ENCODE measurements at places on chromosomes 2 and 18.

DNA sequence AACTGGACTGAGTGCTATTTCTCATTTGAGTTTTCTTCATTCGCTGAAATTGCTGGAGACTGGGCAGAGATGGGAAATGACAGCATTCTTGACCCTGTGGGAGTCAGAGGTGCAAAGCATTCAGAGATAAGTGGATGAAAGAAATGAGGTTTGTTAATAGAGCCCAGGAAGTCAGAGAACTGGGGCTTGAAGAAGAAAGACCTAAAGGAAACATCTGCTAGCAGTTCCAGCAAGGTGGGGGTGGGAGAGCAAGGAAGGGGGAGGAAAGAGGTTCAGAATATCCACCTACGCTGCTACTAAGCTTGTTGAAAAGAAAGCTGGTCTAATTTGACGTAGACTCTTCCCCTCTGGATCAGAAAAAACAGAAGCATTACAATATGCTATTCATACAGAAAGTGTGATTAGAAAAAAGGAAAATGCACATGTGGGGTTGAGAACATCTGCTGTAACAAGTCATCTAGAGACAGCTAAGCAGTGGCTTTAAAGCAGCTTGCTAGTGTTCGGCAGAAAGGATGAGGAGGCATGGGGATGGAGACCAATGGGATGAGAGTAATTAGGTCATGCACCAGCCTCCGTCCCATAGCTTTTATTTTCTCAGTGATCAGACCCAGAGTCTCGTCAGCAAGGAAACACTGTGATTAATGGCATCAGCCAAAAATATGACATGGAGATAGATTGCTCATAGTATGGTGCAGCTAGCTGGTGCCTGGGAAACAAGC, 29.7 kb downstream of the NAB1 start:
- DNase-seq: no peak

DNA sequence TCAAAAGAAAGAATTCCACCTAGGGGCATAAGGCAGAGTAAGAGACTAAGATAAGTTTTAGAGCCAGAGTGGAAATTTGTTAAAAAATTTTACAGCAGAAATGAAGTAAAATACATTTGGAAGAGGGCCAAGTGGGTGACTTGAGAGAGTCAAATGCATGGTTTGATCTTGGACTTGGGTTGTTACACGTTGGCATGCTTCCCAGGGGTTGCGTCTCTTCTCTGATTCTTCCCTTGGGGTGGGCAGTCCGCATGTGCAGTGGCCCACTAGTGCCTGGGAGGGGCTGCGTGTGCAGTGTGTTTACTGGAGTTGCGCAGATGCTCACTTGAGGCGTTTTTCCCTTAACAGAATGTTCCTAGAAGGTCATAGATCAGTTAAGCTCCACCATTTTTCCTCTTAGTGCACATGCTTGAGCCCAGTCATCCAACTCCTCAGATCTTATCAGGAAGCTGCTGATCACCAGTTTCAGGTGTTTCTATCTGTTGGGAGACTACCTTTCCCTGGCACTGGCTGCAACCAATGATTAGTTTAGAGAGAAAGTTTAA, 13.1 kb downstream of the SEH1L start:
- no peak for DNase-seq

GRCh38 chr18:22827216-22827615, 105.9 kb upstream of the RBBP8 start:
- no peak for DNase-seq

- DNase-seq: peak; percentile 67
Observed at GRCh38 chr18:23662309-23663263, at the start of gene ANKRD29. Gene ANKRD29 (minus strand): TSS chr18:23662911. CDS start chr18:23662730, 181 bp downstream.

DNA sequence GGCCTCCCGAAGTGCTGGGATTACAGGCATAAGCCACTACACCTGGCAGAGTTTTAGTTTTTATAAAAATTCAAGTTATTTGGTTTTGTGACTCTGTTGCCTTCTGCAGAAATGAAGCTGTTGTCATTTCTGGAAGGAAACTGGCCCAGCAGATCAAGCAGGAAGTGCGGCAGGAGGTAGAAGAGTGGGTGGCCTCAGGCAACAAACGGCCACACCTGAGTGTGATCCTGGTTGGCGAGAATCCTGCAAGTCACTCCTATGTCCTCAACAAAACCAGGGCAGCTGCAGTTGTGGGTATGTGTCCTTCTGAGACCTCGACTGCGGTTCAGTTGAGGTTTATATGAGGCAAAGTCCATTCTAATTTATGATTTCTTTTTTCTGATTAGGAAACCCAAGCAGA, 7.2 kb downstream of the MTHFD2 start:
- DNase-seq: peak; percentile 80

GRCh38 chr2:195596840-195597239, 60.2 kb upstream of the SLC39A10 start:
- no peak for DNase-seq

DNA sequence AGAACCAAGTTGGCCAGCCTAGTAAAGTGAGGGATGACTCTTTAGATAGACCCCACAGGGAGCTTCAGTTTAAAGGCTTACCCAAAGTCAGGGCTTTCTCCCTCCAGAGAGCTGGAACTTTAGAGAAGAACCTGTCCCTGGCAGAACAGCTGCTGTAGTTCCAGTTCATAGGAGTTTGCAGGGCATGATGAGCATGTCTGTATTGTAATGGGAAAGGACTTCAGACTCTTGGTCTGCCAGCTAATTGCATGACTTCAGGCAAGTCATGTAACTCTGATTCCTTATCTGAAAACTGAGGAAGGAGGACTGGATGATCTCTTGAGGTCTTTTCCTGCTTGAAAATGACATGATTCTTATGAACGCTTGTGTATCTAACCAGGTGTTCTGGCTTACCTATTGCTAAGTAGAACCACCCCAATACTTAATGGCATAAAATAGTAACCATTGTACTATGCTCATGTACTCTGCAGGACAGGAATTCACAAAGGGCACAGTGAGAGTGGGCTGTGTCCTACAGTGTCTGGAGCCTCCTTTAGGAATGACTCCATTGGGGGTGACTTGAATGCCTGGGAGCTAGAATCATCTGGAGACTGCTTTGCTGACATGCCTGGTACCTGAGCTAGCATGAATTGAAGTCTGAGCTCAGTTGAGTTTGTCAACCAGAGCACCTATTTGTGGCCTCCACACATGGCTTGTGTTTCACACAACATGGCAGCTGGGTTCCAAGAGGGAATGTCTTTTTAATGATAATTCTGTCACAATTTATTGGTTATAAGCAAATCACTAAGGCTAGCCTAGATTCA, 18.9 kb downstream of the SP5 start:
- no peak for DNase-seq

GRCh38 chr2:239465017-239466001, 64.5 kb upstream of the HDAC4 start:
- DNase-seq: peak; percentile 78

GRCh38 chr2:133894429-133894828, 326.2 kb upstream of the NCKAP5 start:
- no peak for DNase-seq

DNA sequence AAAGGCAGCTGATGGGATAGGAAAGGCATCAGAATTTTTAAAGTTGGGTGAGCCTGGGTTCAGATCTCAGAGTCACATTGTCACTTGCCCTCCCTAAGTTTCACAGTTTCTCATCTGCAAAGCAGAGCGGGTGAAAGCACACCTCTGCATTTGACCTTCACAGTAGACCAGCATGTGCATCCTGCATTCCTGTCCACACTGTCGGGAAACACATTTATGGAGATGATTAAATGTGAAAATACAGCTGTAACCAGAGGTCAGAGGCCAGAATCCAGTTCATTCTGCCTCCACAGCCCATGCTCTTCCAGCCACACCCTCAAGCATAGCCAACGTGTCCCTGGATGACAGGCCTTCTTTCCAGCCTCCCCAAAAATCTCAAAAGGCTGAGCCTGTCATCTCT, 392.0 kb upstream of the MYT1L start:
- DNase-seq: no peak

GRCh38 chr18:5288517-5288935, 7.0 kb downstream of the ZBTB14 start:
- no peak for DNase-seq

GRCh38 chr18:961644-962355, 57.1 kb downstream of the ADCYAP1 start:
- DNase-seq: no peak

- DNase-seq: no peak
Observed at GRCh38 chr2:14826518-14826917, 194.0 kb downstream of the LRATD1 start.

GRCh38 chr2:12261986-12262680, 454.6 kb upstream of the TRIB2 start:
- no peak for DNase-seq

GRCh38 chr2:71173096-71173495, 42.7 kb downstream of the MPHOSPH10 start:
- DNase-seq: no peak

- DNase-seq: no peak
Observed at GRCh38 chr2:71449343-71449742, 4.0 kb upstream of the DYSF start.

- DNase-seq: peak; percentile 37
Observed at GRCh38 chr2:122643725-122644329, 888.4 kb downstream of the TSN start.

- DNase-seq: no peak
Observed at GRCh38 chr2:148730085-148730484, 85.5 kb downstream of the EPC2 start.

DNA sequence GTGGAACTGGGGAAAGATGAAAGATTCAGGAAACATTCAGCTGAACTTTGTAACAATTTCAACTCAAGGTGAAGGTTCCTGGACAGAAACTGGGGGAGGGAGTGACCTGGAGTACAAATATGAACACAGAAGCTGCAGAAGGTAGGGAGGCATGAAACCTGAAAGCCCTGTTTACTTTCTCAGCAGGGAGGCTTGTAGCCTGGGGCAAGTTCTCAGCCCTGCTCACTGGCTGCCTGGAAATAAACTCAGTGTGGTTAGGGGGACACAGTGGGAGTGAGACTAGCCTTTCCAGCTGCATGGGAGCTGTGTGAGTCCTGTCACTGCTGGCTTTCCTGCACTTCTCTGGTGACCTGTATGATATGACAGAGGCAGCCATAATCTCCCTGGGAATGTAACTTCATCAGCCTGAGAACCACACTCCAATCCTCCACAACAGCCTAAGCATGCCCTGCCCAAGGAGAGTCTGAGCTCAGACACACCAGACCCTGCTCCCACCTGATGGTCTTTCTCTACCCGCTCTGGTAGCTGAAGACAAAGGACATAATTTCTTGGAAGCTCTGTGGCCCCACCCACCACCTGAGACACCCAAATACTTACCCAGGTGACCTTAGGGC, 77.0 kb downstream of the ZSWIM2 start:
- DNase-seq: no peak

- no peak for DNase-seq
Observed at GRCh38 chr18:59040770-59041148, 98.9 kb upstream of the SEC11C start.

DNA sequence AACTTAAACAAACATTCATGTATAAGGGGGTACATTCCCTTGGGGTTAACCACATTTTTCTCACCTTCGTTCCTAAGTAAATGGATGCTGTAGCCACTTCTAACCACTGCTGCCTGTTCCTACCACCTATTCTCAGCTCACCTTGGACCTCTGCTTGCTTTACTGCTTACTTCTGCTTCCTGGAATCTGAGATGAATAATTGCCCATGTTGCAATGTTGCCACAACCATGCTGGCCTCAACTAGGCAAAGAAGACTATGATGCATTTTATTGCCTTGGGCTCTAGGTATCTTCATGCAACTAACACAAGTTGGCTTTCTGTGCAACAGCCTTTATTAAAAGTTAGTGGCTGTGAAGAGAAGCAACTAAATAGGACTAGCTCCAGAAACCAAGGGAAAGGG, 106.3 kb upstream of the TCF4 start:
- DNase-seq: no peak

- peak; percentile 22 for DNase-seq
Observed at GRCh38 chr2:239363946-239364637, 36.7 kb downstream of the HDAC4 start.

- no peak for DNase-seq
Observed at GRCh38 chr18:58937071-58937886, 72.6 kb downstream of the ZNF532 start.

DNA sequence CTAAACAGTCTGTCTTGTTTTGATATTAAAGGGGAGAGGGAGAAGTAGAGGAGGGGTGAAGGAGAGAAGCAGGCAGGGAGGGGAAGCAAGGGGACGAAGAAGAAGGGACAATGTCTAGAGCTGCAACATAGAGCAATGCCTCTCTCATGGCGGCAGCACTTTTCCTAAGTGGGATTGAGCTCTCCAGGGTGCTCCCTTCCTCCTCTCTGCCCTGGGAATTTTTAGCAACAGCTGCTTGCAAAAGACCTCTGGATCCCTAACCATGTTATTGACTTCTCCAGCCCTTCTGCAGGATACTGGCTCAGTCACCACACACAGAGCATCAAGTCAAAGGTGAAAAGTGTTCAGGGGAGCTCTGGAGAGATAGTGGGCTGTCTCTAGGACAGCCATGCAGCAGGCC, 734.9 kb downstream of the EPHA4 start:
- no peak for DNase-seq

DNA sequence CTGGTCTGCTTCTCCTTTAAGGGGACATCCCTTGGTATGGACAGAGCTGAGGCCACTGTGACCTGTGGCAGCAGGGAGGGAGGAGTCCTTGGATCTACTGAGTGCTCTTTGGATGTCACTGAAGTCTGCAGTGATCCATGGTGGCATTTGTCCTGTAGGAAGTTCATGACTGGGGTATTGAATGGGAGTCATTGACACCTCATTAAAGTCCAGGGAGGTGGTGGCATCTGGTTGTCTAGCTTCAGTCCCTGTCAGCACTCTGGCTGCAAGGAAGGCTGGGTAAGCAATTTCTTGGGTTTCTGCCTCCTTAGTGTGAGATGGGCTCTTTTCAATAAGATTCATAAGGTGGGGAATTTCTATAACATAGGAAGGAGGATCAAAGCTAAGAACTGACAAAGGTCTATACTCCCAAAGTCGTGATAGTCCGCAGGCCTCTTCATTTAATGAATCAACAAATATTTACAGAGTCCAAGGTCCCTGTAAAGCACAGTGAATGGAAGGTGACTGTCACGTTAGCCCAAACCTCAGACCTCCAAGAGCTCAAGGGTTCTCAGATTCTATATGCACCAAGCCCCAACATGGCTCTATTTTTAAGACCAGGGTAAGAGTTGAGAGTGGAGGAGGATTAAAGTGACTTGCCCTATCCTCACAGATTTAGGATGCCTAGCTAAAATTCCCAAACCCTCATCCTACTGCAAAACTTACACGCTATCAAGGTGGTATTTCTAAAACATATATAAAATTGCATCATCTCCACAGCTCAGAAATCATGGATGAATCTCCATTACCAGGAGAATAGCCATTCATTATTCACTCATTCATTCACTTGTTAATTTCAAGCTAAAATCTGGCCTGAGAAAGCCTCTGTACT, 40.2 kb downstream of the THNSL2 start:
- no peak for DNase-seq

- DNase-seq: no peak
Observed at GRCh38 chr2:109531221-109531620, 82.5 kb downstream of the SEPTIN10 start.

DNA sequence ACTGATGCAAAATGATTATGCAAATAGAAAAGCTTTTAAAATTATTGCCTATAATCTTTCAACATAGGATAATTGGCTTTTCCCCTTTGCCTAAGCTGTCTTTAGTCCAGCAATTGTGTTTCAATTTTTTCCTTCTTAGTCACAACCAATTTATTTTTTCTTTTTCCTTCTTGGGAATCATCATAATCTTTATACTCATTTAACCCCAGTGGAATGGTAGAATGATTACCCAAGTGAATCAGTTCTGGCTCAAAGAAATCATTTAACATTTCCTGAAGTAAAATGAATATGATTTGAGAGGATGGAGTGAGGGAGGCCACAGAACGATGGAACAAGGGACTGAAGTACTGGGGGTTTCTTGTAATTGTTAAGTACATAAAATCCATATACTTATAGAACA, 93.0 kb upstream of the CRIM1 start:
- DNase-seq: no peak

GRCh38 chr2:128347701-128348539, 29.3 kb upstream of the HS6ST1 start:
- DNase-seq: no peak
